Epithelial cell of proximal tubule (primary cell): ENCODE measurements at places on chromosomes 5 and 9. TPM values are rescaled to one million over a fixed set of nuclear protein-coding genes. Genes with fewer than 3 reads are reported as not detected.

DNA sequence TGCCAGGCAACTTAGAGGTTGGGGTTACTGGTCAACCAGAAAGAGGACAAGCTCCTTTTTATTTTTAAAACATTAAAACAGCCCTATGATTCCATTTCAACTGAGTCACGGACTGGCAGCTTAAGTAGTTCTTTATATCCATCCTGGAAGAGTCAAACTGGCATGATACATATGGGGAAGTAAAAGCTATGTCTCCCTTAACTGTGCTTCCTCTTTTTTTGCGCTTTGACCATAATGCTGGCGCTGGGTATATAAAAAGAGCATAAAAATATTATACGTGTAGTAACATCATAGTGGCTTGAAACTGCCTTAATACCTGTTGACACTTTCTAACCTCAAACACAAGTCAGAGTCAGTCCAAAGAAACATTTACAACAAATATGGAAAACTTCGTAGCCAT is 274.4 kb downstream of the CSNK1G3 start:
- DNase-seq, result no peak

Gene EIF4E1B
- not detected in 2 replicates for total RNA-seq

GRCh38 chr5:4215143-4215542 is 619.5 kb downstream of the IRX1 start:
- DNase-seq, result no peak

- no peak for DNase-seq
Measured at GRCh38 chr5:54717870-54718269, 200.3 kb downstream of the SNX18 start.
